ENCODE measurements at places on chromosomes 3 and 15.

DNA sequence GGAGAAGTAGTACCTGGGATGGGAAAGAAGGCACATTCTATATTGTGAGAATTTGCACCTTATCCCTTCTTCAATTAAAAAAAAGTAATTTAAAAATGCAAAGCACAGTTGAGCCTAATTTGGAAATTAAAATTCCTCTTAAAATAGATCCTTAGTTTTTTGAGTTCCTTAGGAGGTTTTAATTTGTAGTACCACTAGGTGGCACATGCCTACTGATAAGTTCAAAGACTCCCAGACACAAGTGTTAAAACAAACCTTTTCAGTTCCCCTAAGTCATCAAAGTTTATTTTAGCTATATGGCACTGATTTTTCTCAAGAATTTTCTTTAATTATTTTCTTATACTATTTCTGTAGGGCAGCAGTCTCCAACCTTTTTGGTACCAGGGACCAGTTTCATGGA is 127.6 kb upstream of the AZI2 start:
- no peak for DNase-seq

DNA sequence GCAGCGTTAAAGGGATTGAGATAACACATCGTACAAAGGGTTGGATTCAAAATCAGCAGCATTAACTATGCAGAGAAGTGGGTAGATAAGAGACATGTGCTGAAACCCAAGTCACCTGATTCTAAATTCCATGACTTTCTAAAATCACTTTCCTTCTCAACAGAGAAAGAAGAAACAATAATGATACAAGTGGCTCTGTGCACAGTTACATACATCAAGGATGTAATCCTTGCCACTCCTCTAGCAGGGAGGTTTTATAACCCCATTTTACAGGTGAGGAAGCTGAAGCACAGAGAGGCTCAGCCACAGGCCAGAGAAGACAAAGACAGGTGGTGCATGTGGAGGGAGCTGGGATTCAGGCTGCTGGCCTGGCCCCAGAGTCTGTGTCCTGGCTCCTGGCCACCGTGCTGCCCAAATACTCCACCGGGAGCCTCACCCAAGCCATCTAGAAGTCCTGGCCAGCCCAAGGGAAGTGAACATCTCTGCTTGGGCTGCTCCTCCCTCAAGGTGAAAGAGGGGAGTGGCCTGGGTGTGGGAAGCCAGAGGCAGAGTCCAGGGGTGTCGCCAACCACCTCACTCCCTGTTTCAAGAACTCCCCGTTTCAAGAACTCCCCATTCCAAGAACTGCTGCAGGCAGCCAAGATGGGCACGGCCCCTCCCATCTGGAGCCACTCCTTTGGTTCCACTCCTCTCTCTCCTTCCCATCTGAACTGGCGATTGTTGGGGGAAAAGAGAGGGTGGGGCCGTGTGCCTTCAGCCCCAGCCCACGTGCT is 147.1 kb downstream of the NUP210 start:
- no peak for DNase-seq

DNA sequence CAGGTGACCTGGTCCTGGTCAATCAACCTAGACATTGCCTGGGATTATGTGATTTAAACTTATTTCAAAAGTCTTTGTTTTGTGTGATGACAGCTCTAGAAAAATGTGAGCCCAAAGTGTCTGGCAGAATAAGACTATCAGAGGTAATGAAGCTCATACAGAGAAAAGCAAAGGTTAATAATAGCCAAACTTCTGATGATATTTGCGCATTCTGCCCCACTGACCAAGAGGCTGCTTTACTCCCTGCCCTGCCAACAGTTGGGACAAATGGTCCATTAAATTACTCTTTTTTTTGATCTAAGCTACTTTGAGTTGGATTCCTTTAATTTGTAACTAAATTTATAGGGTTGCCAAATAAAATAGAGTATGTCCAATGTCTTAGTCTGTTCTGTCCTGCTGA is 911.2 kb downstream of the MCTP2 start:
- no peak for DNase-seq

GRCh38 chr15:36893276-36893675 is 207.1 kb downstream of the MEIS2 start:
- no peak for DNase-seq

DNA sequence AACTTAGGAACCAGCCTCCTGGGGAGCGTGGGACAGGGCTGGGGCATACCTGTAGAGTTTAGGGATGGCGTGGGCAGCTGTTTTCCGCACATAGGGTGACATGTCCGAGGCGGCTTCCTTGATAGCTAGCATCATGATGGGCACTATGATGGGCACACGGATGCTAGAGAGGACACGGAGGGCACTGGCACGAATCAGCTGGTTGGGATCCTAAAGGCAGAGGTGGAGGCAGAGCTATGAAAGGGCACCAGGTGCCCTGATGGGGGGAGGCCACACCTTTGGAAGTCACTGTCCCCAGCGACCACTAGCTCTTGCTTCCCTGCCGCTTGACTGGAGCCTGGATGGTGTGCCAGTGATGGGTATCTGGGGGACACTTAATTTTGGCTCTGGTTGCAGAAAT is 28.3 kb downstream of the AP3B2 start:
- DNase-seq: no peak

- DNase-seq: no peak
Observed at GRCh38 chr3:169362868-169363267, 300.6 kb downstream of the MECOM start.

GRCh38 chr3:47984075-47984728 is 32.0 kb downstream of the MAP4 start:
- DNase-seq: no peak

DNA sequence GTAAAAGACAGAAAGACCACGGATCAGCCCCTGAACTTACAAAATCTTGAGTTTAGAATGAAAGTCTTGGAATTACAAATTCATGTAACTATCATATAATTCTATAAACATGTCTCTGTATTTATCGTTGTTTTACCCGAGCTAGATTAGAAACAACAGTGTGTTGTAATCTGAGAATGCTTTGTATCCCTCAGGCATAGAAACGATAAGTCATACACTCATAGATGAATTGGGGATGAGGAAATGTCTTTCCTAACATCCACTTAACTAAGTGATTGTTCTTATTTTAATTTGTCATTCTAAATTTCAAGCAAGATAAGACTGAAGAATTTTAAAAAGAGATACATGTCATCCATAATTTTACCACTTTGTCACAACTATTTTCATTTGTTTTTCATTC is 165.3 kb downstream of the RYR3 start:
- DNase-seq: no peak

DNA sequence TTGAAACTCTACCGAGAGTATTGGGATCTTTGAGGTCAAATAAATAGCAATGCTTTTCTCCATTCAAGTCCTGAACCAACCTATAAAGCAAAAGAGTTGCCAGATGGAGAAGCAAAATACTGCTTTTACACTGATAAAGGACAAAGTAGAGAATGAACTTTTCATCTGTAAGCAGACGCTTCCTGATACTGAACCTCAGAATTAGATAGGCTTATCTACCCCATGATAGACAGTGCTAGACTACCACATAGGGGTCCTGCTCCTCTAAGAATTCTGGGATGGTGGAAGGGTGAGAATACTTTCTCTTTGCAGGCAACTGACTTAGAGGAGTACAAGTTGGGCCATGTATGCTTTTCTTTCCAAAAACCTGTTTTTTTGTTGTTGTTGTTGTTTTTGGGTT is 9.5 kb downstream of the SAXO2 start:
- no peak for DNase-seq

DNA sequence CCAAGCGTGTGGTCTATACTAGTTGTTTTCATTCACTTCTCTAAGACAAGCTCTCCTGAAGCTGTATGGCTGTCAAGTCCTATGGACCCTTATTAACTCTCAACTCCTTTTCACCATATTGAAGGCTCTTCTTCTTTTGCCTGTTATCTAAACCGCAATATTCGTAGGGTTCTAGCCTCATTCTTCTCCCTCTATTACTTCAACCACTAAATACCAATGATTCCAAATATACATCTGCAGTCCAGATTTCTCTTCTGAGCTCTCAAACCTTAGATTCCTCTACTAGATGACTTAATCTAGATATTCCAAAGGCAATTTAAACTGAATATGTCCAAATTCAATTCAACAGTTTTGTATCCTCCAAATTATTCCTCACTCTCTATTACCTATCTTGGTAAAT is 24.6 kb downstream of the AQR start:
- no peak for DNase-seq

DNA sequence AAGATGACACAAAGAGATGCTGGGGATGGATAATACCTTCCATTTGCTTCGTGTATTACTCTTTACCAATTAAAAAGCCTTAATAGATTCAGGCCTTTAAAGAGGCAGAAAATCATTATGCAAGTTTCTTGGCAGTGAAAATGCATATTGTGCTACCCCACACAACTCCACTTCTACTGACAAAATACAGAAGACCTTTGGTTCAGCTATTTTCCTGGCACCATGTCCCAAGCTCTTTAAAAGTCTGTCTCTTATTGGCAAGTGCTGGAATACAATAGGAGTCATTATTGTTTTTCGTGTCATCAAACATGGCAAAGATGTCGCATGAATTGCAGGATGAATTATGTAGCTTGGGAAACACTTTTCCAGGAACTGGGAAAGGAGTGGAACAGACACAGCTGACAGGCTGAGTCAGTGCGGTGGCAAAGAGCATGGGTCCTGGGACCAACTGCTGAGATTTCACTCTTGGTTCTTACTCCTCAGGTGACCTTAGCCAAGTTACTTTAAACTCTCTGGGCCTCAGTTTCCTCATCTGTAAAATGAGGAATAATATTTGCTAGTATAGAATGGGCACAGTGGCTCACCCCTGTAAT is 5.5 kb upstream of the TSPAN3 start:
- no peak for DNase-seq

- no peak for DNase-seq
Observed at GRCh38 chr3:72158639-72159326, 373.8 kb upstream of the PROK2 start.

GRCh38 chr3:35864871-35865270 is 225.5 kb downstream of the ARPP21 start:
- no peak for DNase-seq

- DNase-seq: no peak
Observed at GRCh38 chr15:99961011-99961441, 227.8 kb upstream of the LYSMD4 start.

GRCh38 chr3:64143409-64144130 is 81.7 kb downstream of the PRICKLE2 start:
- no peak for DNase-seq

GRCh38 chr3:101144105-101144504 is 150.9 kb upstream of the ABI3BP start:
- DNase-seq: peak; percentile 64

GRCh38 chr15:67109141-67110034 is 44.0 kb downstream of the SMAD3 start:
- peak; percentile 55 for DNase-seq

All from mucosa of gallbladder (tissue), 1 donor.